Activated CD8-positive, alpha-beta memory T cell treated with anti-CD3 and anti-CD28 coated beads for 24 hours (primary cell): ENCODE measurements at places on chromosomes 3 and 15.

DNA sequence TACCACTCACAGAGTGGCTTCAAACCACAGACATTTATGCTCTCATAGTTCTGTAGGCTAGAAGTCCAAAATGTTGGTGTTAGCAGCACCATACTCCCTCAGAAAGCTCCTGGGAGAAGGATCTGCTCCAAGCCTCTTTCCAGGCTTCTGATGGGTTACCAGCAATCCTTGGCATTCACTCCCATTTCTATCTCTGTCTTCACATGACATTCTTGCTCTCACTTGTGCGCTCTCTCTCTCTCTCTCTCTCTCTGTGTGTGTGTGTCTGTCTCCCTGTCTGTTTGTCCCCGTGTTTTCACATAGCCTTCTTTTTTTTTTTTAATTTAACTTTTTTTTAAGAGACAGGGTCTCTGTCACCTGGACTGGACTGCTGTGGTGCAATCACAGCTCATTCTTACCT is 26.3 kb downstream of the CDAN1 start:
- DNase-seq, result no peak

GRCh38 chr3:43181202-43181821 is 75.4 kb upstream of the POMGNT2 start:
- DNase-seq, result peak; percentile 74

GRCh38 chr3:153679714-153680113 is 441.5 kb upstream of the ARHGEF26 start:
- DNase-seq, result no peak

DNA sequence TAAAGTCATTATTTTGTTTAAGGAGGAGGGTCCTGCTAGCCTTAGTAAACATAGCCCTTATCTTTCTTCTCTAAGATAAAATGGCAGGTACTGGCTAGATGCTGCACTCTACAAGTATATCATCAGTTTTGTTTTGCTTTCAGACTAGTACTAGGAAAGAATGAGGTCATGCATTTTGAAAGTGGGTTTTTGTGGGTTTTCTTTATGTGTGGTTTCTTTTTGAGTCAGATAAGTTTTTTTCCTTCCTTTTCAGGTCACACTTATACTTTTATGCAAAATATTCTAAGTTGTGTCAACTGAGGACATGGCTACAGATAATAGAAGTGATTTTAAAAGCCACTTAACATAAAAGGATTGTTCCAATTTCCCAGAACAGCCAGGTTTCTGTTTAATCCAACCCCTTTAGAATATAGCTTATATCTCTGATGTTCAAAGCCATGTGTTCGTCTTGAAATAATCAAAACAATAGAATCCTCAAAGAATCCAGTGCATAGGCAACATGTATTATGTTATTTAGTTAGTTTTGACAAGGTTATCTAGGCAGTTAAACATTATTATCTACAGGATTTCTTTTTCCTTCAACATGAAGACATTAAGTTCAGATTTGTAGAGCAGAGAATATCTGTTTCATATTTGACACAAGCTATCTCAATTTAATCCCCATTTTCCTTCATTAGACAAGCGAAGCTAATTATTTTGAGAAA is 406.2 kb downstream of the RBMS3 start:
- no peak for DNase-seq

- DNase-seq, result no peak
These were observed 166.5 kb upstream of the ATP11B start for GRCh38 chr3:182626484-182627467.

GRCh38 chr3:123004201-123004918 is 23.2 kb downstream of the SEMA5B start:
- no peak for DNase-seq

- no peak for DNase-seq
These were observed 14.0 kb downstream of the PBRM1 start for GRCh38 chr3:52671676-52672075.

GRCh38 chr15:101474233-101474632 is 15.3 kb downstream of the PCSK6 start:
- DNase-seq, result no peak

GRCh38 chr3:21752749-21753347 is 1.8 kb upstream of the ZNF385D start:
- DNase-seq, result no peak

GRCh38 chr3:105853801-105854432 is 14.9 kb downstream of the CBLB start:
- no peak for DNase-seq

DNA sequence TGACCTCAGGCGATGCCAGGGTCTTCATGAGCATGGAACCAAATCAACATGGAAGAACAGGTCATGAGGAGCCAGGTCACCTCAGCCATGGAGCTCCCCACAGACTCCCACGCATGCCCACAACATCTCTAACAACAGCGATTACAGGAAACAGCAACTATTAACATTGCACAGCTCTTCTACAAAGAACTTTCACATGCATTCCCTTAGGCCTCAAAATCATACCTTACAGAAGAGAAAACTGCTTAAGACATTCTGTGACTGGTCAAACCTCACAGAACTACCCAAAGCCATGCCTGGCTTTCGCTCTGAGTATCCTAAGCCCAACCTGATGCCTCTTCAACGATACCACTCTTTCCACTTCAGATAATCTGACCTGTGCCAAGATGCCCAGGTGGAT is 117.8 kb downstream of the OXNAD1 start:
- no peak for DNase-seq

DNA sequence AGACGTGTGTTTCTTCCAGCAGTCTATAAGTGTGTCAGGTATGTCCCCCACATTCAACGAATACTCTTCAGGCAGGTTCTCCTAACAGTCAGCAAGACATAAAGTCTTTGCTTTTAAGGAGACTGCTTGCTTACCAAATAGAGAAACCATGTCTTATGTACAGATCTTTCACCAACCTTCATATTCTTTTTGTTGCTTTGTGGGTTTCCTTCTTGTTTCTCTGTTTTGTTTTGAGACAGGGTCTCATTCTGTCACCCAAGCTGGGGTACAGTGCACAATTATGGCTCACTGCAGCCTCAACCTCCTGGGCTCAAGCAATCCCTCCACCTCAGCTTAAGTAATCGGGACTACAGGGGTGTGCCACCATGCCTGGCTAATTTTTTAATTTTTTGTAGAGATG is 14.3 kb downstream of the DYNC1LI1 start:
- no peak for DNase-seq

DNA sequence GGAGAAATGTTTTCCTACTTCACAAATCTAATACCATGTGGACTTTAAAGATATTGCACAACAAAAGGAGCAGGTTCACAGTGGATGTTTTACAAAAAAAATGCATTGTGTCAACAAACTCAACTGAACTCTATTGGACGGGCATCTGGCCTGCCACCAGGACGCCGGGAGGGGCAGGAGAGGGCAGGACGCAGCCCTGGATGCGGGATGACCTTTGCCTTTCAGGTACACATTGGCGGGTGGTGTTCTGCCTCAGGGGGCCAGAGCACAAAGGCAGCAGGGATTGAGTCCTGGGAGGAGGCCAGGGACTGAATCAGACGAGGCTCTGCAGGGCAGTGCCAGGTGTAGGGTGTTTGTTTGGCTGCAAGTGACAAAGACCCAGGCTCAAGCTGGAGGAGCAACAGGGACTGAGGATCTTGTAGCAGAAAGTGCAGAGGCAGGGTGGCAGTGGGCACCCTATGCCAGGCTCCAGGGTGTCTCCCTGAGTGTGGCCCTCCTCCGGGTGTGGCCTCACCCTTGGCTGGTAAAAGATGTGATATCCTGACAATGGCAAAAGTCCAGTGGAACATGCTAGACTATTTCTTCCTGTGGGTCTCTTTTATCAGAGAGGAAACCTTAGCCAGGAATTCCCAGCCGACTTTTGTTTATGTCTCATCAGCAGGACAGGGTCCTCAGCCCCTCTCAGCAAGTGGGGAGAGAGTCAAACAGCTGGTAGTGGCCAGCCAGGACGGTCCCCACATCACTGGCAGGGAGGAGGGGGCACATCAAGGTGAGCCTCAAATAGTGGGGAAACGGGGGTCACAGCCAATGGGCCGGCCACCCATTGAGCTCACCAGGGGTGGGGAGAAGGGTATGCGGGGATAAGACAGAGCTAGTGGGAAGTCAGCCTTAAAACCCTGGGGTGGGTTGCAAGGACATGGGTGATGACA is 29.7 kb upstream of the KLF13 start:
- no peak for DNase-seq
